ENCODE measurements at places on chromosomes 5 and 9.
A peak's percentile ranks its signal among the peaks of the same experiment; 100 is the strongest.

GRCh38 chr9:114746591-114747346 lies 59.1 kb downstream of the TNFSF15 start:
- DNase-seq = no peak

- DNase-seq = no peak
These were observed 8.2 kb upstream of the FST start for GRCh38 chr5:53472279-53472678.

DNA sequence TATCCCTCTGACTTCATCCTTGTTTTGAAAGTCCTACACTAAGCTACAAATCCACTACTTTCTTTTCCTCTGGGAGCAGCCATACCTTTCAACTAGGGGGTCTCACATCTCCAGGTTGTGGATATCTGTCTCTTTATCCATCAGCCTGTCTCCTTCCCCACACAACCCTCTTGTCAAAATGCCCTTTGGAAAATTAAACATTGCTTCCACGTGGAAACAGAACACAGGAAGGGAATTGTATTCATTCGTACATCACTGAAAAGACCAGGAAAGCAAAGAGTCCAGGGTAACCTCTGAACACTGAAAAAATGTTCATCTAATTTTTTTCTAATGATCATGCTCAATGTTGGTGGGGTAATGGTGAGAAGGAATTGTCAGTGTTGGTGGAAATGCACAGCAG lies 203.6 kb downstream of the NR3C1 start:
- no peak for DNase-seq

- DNase-seq = no peak
These were observed 169.0 kb downstream of the FBXL17 start for GRCh38 chr5:108212775-108213346.

DNA sequence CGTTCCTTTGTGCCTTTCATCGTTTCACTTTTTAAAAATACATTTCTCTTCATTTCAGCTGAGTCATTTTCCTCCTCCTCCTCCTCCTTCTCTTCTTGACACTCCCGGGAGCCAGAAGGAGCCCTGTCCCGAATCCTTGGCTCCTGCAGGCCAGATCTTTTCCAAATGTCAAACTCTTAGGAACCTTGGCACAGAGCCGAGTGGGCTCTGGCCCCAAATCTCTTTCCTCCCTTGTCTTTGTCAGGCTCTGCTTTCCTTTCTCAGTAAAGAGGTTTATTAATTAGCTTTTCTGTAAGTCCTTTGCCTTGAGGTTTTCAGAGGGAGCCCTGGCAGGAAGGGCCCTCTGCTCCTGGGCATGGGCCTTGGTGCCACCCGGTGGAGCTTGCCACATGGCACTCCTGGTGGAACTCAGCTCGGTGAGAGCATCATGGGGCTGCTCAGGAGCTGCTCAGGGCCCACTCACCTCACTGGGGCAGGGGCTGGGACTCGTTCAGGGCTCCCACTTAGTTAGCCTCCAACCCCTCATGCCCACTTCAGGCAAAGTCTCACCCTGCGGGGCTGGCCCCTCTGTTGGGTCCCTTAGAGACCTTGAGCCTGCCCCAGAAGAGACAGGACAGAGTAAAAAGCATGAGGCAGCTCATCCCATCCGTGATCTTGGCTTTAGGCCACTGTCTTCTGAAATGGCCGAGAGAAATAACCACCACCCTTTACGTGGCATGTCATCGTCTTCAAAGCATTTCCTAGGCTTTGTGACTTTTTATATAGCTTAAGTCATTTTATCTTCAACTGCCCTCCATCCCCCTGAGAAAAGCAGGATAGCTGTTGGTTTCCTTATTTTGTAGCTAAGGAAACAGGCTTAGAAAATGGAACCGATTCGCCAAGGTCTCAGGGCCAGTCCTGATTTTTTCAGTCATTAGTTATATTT lies 17.1 kb downstream of the STC2 start:
- DNase-seq = peak; percentile 83

GRCh38 chr5:165714598-165714997 lies 2209.2 kb downstream of the MAT2B start:
- DNase-seq = no peak

DNA sequence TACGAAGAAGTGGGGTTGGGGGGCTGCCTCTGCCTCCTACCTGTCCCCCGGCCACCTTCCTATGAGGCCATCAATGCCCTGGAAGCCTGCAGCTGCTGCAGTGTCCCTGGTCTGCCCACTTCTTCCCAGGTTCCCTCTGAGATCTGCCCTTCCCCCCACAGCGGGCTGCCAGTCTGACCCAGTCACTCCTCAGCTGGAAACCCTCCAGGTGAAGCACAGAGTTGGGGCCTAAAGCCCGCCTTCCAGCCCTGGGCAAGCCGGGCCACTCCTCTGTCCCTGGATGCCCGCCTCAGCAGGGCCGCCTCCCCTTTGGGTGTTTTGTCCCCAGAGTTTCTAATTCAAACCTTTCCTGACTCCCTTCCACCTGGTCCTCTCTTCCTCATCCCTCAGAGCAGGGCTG lies 137.0 kb downstream of the RXRA start:
- DNase-seq = no peak

DNA sequence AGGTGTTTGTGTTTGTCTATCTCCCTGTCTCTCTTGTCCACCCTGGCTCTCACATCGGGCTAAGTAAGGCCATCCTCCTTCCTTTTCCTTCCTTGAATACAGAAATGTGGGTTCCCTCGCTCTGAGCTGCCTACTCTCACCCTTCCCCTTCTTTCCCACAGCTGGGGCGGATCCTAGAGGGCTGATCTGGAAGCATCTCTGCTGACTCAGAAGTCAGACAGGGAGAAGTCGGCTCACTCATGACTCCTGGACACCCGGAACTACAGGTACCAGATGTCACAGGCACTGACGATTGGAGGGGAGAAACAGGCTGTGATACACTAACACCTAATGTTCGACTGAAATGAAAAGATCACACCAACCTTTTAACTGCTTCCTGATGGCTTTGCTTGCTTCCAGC lies 41.3 kb downstream of the PTPN3 start:
- no peak for DNase-seq

- no peak for DNase-seq
These were observed 243.3 kb upstream of the ACTBL2 start for GRCh38 chr5:57725658-57726504.

DNA sequence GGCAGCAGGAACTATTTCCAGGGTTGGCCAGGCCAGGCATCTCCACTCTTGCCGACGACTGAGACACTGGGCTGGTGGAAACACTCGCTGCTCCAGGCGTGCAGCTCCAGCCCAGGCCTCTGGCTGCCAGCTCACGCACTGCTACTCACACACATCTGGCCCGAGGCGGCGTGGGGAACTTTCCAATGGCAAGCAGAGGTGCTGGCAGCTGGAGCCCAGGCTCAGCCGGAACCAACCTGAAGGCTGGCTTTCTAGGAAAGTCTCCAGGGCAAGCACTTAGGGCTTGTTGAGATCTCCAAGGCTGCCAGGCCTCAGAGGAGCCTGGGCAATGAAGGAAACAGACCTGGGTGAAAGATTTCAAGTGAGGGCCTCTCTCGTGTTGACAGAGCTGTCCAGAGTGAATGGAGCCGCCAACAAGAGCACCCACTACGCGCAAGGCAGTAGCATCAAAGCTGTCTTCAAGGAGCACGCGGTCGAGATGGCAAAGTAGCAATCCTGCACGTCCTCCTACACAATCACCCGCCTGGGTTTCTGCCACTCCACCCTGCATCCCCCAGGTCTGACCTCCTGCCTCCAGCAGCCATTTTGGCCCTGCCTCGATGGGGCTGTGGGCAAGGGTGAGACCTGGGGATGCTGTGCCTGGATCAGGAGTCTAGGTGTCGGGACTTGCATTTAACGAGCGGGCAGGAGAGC lies 14.4 kb downstream of the SH3PXD2B start:
- no peak for DNase-seq

- no peak for DNase-seq
These were observed 276.9 kb downstream of the PRELID2 start for GRCh38 chr5:145558288-145558687.

DNA sequence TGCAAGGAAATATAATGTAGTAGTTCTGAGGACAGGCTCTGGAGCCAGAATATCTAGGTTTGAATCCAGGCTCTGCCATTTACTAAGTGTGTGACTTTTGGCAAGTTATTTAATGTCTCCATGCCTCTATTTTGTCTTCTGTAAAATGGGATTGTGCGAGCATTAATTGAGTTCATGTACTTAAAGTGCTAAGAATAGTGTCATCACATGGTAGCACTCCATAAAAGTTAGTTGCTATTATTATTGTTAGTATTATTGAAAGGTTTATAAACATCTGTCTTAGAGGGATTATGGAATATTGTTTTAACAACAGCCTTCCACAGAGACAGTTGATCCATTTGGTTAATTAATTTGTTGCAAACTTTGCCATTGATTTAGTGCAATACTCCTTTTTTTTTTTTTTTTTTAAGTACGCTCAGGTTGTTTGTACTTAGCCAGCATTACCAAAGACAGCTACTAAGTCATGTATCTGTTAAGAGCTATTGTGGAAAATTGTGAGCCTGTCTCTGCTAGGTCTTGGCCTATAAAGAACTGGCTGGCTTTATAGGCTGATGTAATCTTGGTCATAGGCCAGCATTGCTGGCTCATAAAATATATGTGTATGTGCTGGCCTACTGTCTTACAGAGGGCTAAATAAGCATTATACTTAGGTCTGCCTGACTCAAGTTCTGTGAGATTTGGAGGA lies 174.7 kb downstream of the WDR70 start:
- DNase-seq = no peak

DNA sequence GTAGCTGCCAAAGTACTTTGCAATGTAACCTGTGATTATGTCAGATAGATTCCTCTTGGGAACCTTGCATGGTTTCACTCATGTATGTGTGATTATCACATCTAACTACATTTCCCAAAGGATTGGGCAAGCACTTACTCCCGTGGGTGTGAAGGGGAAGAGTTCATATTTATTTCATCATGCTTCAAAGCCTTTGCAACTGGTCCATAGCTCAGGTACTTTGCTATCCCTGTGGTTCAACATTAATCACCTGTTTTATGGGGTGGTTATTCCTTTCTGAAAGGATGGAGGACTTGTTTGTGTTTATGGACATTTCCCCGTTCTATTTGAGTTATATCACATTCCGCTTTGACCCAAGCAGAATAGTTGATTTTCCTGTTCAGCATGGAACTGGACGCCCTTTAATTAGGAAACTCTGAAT lies 13.6 kb upstream of the ERMP1 start:
- no peak for DNase-seq

DNA sequence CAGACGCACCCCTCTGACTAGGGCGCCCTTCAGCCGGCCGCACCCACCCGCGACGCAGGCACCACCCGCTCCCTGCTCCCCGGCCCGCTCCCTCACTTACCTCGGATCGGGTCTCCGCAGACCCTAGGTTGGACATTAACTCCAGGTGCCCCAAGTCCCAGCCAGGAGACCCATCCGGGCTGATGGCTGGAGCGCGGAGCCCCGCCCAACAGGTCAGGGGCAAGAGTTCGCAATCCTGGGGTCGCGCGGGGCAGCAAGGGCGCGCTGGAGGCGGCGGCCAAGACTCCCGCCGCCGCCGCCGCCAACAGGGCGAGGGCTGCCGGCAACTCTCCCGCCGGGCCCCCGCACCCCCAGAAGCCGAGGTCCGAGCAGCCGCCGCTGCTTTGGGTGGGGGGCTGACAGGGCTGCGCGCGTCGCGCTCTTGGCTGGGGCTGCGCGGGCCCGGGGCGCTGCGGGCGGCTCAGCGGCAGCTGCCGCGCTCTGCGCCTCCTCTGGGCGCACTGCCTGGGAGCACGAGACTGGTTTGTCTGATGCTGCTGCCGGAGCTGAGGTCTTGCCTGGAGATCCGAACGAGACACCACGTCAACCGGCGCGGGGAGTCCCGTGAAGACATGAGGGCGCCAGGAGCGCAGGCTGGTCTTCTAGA lies at the start of gene GDNF:
GDNF (minus strand) TSS at position 635 of the 646 bp plus-strand sequence. CDS start 5,245 bp downstream, outside the sequence.
- no peak for DNase-seq

- no peak for DNase-seq
These were observed 898 bp downstream of the STC2 start for GRCh38 chr5:173327084-173327947.

DNA sequence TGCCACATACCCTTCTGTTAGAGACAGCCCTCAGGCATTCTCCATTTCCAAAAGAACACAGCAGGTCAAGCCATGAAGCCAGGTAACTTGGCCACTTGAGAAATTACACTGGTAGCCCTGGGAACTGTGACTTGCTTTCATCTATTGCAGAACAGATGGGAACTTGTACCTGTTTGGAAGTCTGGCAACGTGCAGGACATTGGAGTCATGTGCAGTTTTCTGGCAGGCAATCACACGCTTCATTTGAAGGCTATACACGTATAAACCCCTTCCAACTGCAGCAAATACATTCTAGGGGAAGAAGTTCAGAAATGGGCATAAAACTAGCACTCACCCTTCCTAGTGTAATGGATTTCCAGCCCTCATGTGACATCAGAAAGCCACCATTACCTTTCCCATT lies 54.0 kb downstream of the WDR41 start:
- no peak for DNase-seq

GRCh38 chr5:158837908-158838307 lies 261.8 kb downstream of the EBF1 start:
- DNase-seq = no peak

DNA sequence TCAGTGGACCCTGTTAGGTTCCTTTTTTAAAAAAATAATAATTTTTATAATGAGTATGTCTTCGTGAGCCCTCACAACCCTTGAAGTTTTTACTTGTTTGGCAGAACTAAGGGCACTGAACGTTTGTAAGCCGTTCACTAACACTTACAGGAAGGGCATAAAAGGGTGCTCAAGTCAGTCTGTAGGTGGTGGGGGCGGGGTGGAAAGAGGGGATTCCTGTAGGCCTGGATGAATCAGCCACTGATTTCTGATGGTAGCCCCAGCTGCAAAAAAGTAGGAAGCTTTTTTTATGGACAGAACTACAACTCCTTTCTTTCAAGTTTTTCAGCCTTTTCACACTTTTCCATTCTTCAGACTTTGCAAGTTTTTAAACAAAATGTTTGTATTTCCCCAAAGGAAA lies 35.8 kb downstream of the PIK3R1 start:
- DNase-seq = no peak

DNA sequence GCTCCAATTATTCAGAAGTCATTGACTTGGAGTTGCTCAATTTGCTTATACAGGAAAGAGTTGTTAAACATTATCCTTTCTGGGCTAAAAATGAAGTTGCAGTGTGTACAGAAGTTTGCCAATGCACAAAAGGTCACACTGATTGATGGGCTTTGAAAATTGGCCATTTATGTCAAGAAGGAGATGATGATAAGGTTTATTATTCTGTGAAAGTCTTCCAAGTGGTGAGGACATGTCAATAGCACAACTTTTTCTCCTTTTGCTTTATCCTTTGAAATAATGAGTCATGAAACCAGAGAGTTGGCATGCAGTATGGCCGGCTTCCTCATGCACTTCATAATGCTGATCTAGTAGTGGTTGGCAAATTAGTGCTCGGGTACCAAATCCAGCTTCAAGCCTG lies 848.5 kb upstream of the WWC1 start:
- DNase-seq = no peak

All from right lung (tissue), 10 donors.